ENCODE measurements at places on chromosomes 5 and 9.
A peak's percentile ranks its signal among the peaks of the same experiment; 100 is the strongest.

GRCh38 chr5:59051951-59052350, 469.1 kb downstream of the RAB3C start:
- peak; percentile 10 for DNase-seq

GRCh38 chr9:137516144-137516917, 33.9 kb downstream of the PNPLA7 start:
- no peak for DNase-seq

DNA sequence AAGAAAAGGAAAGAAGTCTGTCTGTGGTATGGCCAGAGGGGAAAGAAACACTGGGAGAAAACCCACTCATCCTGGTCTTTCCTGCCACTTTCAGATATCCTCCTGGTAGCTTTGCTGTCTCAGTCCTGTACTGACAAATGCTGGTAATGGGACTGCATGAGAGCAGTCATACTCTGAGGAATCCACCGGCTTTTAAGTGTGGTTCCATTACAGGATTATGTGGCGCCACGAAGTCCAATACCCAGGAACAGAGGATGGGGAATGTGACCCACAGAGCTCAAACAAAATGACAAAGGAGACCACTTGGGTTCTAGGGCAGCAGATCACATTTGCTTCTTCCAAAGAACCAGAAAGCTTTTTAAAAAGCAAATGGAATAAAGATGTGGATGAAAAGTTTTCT, 26.3 kb upstream of the FBP1 start:
- no peak for DNase-seq

- DNase-seq = no peak
These were observed 222.4 kb downstream of the CACNA1B start for GRCh38 chr9:138099803-138100598.

DNA sequence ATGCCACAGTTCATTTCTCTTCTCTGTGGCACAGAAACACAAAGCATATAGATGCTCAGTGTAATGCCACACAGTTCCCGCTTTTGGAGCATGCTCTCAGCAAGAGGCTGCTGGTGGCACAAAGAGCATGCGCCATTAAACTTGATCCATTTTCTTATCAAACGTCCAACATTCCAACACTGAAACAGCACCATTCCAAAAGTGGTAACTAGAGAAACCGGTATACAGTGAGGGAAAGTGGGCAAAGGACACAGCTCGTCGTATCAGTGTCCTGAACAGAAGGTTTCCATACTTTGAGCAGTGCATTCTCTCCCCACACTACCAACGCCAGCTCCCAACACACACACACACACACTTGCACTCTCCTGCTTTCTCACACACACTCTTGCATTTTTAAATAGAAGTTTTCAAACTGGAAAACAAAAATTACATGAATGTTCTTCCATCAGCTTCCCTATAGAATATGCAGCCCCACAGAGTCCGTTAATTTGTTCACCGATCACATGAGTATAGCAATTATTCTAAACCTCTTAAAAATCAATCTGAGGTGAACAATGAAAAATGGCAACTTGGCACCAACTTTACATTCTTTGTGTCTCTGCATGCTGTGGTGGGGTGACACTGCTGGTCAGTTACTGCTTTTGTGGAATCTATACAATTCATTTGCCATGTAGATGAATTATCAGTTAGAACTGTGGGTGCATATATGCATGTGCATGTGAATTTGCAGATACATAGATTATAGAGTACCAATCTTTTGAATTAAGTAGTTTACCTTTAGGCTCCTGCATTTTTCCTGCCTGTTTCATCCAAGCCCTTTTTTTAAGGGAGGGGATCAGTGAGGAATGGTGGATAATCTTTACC, 5.7 kb downstream of the NFIB start:
- no peak for DNase-seq

- no peak for DNase-seq
These were observed 94.6 kb upstream of the PTCH1 start for GRCh38 chr9:95611354-95611753.

DNA sequence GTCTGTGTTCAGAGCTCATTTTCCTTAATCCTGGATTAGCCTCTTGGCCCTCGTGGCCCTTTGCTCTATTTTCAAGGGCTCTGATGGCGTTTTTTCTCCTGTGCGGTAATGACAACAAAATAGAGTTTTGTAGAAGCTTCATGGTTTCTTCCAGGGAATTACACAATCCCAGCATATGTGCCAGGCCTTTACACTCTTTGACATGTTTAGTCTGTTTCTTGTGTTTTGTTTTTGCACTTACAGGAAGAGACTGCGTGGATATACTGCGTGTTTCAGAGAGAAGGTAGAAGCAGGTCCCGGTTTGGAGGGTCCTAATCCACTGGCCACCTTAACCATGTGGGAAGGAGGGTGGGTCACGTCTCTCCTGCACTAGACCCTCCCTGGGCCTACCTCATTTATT, 400.2 kb upstream of the IRX4 start:
- no peak for DNase-seq

- no peak for DNase-seq
These were observed 21.6 kb upstream of the CLPTM1L start for GRCh38 chr5:1366514-1366913.

DNA sequence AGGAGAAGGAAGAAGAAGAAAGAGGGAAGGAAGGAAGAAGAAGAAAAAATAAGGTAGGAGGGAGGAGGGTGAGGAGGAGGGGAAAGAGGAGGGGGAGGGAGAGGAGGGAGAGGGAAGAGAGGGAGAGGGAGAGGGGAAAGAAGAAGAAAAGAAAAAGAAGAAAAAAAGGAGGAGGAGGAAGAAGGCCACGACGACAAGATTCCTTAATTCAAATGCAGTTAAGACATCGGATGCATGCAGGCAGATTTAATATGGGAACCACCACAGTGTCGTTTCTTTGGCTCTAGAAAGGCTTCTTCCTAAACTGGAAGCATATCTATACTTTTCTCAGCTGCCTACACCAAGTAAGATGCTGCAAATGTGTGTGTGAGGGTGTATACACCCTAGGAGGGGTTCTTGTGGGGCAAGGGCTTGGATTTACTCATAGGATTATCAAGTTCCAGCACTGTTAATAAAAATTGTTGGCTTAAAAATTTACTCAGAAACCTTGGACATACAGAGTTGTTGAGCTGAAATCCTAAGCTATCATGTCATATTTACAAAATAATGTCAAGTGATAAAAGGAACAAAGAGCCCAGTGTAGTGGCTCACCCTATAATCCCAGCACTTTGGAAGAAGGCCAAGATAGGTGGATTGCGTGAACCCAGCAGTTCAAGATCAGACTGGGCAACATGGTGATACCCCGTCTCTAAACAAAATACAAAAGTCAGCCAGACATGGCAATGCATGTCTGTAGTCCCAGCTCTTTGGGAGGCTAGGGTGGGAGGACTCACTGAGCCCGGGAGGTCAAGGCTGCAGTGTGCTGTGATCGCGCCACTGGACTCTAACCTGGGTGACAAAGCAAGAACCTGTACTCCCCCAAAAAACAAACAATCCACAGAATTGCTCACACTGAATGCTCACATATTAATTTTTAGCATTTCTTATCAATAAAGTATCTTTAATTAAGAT, 108.5 kb downstream of the UBAP2 start:
- DNase-seq = no peak

DNA sequence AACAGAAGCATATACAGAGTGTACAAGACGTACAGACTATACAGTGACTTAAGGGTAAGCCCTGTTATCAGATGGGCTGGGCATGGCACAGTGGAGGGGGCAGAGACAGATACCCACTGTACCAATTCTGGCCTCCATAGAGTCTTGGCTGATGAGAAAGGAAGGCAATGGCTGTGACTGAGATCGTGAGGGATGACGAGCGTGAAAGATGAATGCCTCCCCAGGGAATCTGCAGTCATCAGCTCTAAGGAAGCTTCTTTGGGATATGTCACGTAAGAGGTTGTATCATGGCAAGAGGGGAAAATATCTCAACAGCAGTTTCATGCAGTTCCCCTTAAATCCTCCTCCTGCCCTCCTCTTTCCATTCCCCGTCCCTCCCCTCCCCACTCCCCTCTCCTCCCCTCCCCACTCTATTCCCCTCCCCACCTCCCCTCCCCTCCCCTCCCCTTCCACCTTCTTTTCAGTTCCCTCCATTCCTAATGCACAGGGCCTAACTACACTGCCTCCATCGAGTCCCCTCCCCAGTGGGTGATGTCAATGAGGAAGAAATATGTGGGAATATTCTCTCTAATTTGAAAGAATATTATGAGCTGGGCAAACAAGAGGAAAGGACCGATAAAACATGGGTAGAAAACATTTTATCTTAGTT, 226.4 kb upstream of the DAP start:
- DNase-seq = no peak

DNA sequence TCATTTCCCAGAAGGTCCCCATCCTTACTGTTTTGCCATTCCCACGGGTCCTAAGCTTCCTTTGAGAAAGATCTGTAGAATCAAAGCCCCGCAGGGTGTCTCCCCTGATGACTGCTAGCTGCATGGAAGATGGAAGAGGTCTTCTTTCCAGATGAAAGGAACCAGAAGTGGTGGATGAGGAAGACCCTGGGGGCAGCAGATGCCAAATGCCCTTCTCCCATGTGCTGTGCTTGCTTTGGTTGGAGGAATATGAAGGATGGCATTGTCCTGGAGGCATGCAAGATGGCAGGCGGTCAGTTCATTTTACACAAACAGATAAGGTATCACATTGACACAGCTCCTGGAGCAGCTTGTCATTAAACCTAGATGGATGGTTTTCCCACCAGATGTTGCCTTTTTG, 25.8 kb upstream of the CER1 start:
- DNase-seq = no peak

- DNase-seq = no peak
These were observed 37.4 kb downstream of the MTMR12 start for GRCh38 chr5:32275396-32275741.

GRCh38 chr5:131672776-131673175, 37.7 kb upstream of the RAPGEF6 start:
- no peak for DNase-seq

DNA sequence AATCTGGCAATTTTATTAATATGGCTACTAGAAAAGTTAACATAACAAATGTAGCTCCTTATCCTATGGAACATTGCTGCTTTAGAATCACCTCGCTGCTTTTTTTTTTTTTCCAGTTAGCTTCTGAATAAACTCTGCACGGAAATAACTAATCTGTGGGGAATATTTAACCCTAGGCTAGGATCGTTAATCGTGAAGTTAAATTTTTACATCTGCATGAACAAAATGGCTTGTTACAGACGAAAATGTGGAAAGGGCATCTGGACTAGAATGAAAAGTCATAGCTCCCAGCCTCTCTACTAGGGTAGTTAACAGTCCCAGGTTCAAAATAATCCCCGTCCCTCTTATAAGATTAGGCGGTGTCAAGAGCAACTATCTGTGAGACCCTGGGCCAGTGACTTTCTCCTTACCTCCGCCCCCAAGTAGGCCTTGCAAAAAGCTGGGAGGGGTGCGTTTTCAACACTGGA, 470 bp upstream of the SLC22A5 start:
- peak; percentile 26 for DNase-seq

DNA sequence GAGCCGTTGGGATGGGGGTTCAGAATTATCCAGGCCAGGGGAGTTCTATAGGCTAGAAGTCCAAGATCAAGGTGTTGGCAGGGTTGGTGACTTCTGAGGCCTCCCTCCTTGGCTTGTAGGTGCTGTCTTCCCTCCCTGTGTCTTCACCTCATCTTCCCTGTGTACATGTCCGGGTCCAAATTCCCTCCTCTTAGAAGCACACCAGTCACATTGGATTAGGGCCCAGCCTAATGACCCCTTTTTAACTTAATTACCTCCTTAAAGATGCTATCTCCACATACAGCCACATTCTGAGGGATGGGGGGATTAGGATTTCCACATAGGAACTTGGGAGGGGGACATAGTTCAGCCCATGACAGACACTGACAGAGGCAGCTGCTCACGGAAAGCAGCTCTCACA, 12.1 kb downstream of the LRSAM1 start:
- DNase-seq = no peak

DNA sequence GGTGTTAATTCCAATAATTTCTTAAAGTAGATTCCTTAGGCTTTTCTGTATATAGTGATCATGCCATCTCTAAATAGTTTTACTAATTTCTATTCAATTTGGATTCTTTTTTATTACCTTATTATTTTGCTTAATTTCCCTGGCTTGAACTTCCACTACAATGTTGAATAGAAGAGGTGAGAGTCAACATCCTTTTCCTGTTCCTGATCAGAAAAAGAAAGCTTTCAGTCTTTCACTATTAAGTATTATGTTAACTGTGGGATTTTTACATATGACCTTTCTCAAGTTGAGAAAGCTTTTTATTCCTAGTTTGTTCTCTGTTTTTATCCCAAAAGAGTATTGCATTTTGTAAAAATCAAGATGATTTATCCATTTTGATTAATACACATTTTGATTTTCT, 574.5 kb upstream of the TLE4 start:
- DNase-seq = no peak

- DNase-seq = no peak
These were observed 1.7 kb upstream of the CMYA5 start for GRCh38 chr5:79687889-79688288.

GRCh38 chr9:18338042-18338441, 135.9 kb upstream of the ADAMTSL1 start:
- DNase-seq = no peak

DNA sequence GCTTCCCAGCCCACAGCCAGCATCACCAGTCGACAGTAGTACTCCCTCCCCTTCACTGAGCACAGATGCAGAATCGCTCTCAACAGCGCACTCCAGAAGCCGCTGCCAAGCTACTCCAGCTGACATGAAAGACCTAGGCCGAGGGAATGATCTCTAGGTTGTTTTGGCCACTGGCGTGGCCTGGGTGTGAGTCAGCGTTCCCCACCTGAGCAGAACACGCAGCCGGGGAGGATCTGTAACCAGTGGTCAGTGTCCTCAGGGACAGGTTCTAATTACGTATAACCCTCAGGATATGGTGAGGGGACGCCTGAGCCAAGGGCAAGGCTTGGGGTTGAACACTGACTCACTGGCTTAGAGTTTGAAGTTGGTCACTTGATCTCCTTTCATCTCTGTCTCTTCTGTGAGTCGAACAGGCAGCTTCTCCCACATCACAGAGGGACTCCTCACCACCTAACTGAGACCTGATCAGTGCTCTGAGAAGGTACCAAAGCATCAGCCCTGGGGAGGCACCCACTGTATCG, 76.9 kb upstream of the IL17B start:
- DNase-seq = no peak

GRCh38 chr5:13985731-13986418, 41.4 kb upstream of the DNAH5 start:
- no peak for DNase-seq

DNA sequence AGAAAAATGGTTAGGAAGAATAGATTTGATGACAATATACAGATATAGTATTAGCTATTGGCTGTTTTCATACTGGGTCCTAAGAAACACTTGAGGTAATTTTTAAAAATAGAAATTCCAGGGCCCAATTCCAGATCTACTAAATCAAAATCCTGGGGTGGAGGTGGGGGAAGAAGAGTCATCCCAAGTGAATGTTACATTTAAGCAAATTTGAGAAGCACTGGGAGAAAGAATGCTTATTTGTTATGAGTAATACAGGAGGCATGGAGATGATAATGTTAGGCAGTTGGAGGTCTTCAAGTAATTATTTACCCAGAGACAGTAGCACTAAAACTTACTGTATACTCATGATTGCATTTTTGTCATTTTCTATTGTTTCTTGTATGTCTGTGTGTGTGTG, 93.0 kb upstream of the DAB2 start:
- no peak for DNase-seq
